Fibroblast of villous mesenchyme (primary cell): ENCODE measurements at places on chromosomes 12 and 14. TPM values are rescaled to one million over a fixed set of nuclear protein-coding genes. Genes with fewer than 3 reads are reported as not detected.

Gene ALDH1L2
- total RNA-seq = 23.3 and 42.5 TPM in 2 replicates

Gene CGRRF1
- total RNA-seq = 12.2 and 17.3 TPM in 2 replicates

Gene OR4K13
- total RNA-seq = not detected in 2 replicates

Gene SYCP3
- total RNA-seq = under 0.01 and 0.32 TPM in 2 replicates

Gene MMP17
- total RNA-seq = 8.6 and 13.9 TPM in 2 replicates

Gene NUBPL
- 12.1 and 12.2 TPM in 2 replicates for total RNA-seq

Gene ADGRD1
- total RNA-seq = under 0.01 TPM in 2 replicates

Gene GYS2
- total RNA-seq = not detected in 2 replicates

Gene MLXIP
- total RNA-seq = 16.4 and 18.4 TPM in 2 replicates

Gene A2ML1
- not detected in 2 replicates for total RNA-seq

Gene ASCL1
- total RNA-seq = not detected in 2 replicates

Gene AQP6
- total RNA-seq = not detected in 2 replicates

Gene PCNX1
- total RNA-seq = 54.1 and 69.5 TPM in 2 replicates

Gene ERP27
- not detected in 2 replicates for total RNA-seq

Gene USP44
- total RNA-seq = 3.9 and 5.2 TPM in 2 replicates

Gene IKZF4
- 1.3 and 3.5 TPM in 2 replicates for total RNA-seq

Gene ATL1
- 2.6 and 6.9 TPM in 2 replicates for total RNA-seq

Gene RASAL1
- not detected in 2 replicates for total RNA-seq

Gene KLHDC2
- total RNA-seq = 63.0 and 73.1 TPM in 2 replicates

Gene PABPN1
- 51.2 and 75.1 TPM in 2 replicates for total RNA-seq

Gene MYF6
- not detected in 2 replicates for total RNA-seq

Gene KRT76
- total RNA-seq = not detected in 2 replicates

Gene LRRC43
- total RNA-seq = 1.6 and 1.7 TPM in 2 replicates

Gene TSPAN19
- total RNA-seq = not detected in 2 replicates

Gene VRTN
- total RNA-seq = not detected in 2 replicates

Gene TBC1D30
- total RNA-seq = under 0.01 TPM in 2 replicates

Gene PPP2R5E
- 21.9 and 32.4 TPM in 2 replicates for total RNA-seq

Gene KRT2
- total RNA-seq = not detected in 2 replicates

Gene GLIPR1
- 51.5 and 60.0 TPM in 2 replicates for total RNA-seq

Gene CCDC177
- not detected in 2 replicates for total RNA-seq

Gene CLEC2D
- total RNA-seq = 3.9 and 4.5 TPM in 2 replicates

Gene EXOC3L4
- total RNA-seq = under 0.01 TPM in 1 of 2 replicates, not detected in the other

Gene LRFN5
- 0.97 and 1.7 TPM in 2 replicates for total RNA-seq

Gene CPSF6
- total RNA-seq = 20.9 and 27.2 TPM in 2 replicates

Gene SERPINA5
- total RNA-seq = not detected in 2 replicates

Gene RDH16
- total RNA-seq = under 0.01 TPM in 2 replicates

Gene WDR89
- 6.8 and 13.0 TPM in 2 replicates for total RNA-seq

Gene CLEC9A
- total RNA-seq = not detected in 2 replicates

Gene LAG3
- total RNA-seq = 0.43 and 0.64 TPM in 2 replicates

Gene ACRBP
- total RNA-seq = 0.64 TPM in 1 of 2 replicates, not detected in the other

Gene POLE
- total RNA-seq = 21.9 and 26.3 TPM in 2 replicates
